ENCODE measurements at places on chromosomes 6 and 20. TPM values are rescaled to one million over a fixed set of nuclear protein-coding genes. Genes with fewer than 3 reads are reported as not detected.

The HTR1E gene
- total RNA-seq = not detected

The TFAP2D gene
- not detected for total RNA-seq

The GSTA3 gene
- total RNA-seq = 53.1 TPM

The GTSF1L gene
- not detected for total RNA-seq

The TNFRSF6B gene
- total RNA-seq = not detected

The KHDRBS2 gene
- total RNA-seq = 2.0 TPM

The TGM2 gene
- 41.9 TPM for total RNA-seq

The OR12D3 gene
- total RNA-seq = not detected

DNA sequence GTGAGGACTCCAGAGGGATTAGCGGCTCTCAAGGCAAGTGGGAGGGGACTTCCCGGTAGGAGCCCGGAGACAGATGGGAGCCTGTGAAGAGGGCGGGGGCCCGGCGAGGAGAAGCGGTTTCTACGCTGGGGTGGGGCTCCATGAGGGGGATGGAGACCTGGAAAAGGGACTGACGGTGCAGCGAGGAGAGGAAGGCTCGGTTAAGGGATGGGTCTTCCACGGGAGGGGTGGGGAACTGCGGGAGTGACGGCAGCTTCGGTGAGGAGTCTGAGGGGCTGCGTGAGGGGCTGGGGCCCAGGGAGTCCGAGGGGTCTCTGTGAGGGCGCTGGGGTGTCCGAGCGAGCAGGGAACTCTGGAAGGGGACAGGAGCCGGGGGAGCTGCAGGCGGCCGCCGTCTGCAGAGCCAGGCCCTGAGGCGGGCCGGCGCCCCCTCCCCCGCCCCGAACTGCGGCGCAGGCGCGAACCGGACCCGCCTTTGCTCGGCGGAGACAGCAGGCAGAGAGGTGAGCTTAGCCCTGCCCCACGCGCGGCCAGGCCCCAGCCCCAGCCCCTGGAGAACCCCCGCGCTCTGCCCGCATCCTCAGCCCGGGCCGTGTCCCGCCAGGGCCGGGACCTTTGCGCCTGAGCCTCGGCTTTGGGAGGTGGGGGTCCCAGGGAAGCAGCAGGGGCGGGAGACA, at the start of gene NRSN2:
Gene NRSN2 (plus strand): TSS at position 472 of the 677 bp plus-strand sequence. CDS start 2,533 bp downstream, outside the sequence.
- H3K36me3 ChIP-seq = no peaks in the 10 kb centered on the region
- peak within 1 kb of the TSS; percentile 79 for H3K27ac ChIP-seq
- DNase-seq = peak; percentile 76
- no peaks in the 10 kb centered on the region for H3K27me3 ChIP-seq
- peak within 1 kb of the TSS; percentile 73 for H3K4me3 ChIP-seq
- peaks cover 11% of the 10 kb centered on the region for H3K4me1 ChIP-seq

- peaks cover 6% of the 10 kb centered on the region for H3K4me1 ChIP-seq
- H3K27ac ChIP-seq = no peak overlapping the region
- H3K27me3 ChIP-seq = no peaks in the 10 kb centered on the region
- H3K4me3 ChIP-seq = no peak overlapping the region
- no peaks in the 10 kb centered on the region for H3K36me3 ChIP-seq
- peak; percentile 60 for DNase-seq
These were observed 206.9 kb downstream of the IBTK start for GRCh38 chr6:82040405-82041221.

DNA sequence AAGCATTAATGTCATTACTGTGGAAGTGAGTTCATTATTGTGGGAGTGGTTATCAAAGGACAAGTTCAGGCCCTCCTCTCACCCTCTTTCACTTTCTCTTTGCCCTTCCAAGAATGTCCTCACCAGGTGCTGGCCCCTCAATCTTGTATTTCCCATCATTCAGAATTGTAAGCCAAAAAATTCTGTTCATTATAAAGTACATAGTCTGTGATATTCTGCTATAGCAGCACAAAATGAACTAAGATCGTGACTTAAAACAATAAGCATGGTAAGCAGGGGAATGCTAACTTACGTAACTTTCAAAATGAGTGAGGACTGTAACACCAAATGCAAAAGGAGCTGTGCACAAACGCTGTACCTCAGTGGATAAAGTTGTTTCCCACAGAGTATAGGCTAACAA, 515.7 kb upstream of the BTBD3 start:
- no peaks in the 10 kb centered on the region for H3K36me3 ChIP-seq
- no peaks in the 10 kb centered on the region for H3K4me1 ChIP-seq
- H3K4me3 ChIP-seq = no peak overlapping the region

DNA sequence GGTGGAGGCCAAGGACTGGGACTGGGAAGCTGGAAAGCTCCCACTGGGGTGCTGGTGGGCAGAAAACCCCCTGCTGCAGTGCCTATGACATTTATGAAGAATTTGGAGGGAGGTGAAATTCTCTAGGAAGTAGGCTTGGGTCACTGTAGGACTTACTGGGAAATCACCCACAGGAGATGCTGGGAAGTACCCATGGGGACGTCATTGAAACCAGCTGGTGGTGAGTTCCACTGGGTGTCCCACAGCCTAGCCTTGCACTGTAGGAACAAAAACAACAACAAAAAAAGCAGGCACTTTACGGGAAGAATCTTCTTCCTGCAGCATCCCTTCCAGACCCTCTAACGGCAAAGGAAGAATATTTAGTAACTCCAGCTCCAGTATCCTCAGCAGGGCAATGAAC, 26.2 kb downstream of the VIP start:
- no peaks in the 10 kb centered on the region for H3K27me3 ChIP-seq
- H3K27ac ChIP-seq = no peak overlapping the region
- no peak for DNase-seq
- no peaks in the 10 kb centered on the region for H3K4me1 ChIP-seq
- H3K36me3 ChIP-seq = no peaks in the 10 kb centered on the region

DNA sequence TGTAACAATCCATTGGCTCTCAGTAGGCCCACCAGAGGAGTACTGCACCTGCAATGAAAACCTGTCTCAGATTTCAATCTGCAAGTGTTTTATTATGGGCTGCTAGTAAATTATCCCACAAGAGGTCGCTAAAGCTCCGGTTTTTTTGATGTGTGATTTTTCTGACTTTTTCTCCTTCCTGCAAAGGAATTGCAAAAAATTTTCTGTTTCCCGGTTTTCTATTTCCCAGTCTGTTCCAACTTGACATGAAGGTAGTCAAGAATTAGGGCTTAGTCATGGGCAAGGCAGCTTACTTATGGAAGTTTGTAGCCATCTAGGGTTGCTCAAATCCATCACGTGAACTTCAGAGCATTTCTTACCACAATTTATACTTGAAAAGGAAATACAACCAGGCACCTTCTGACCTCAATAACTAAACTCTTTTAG, 38.5 kb upstream of the AHI1 start:
- DNase-seq = no peak
- H3K4me1 ChIP-seq = no peaks in the 10 kb centered on the region
- H3K27ac ChIP-seq = no peak overlapping the region
- no peak overlapping the region for H3K4me3 ChIP-seq
- no peaks in the 10 kb centered on the region for H3K36me3 ChIP-seq
- H3K27me3 ChIP-seq = no peaks in the 10 kb centered on the region

GRCh38 chr6:37242429-37243052, 15.0 kb upstream of the TBC1D22B start:
- H3K4me3 ChIP-seq = no peak overlapping the region
- H3K27me3 ChIP-seq = no peaks in the 10 kb centered on the region
- peaks cover 24% of the 10 kb centered on the region for H3K4me1 ChIP-seq
- peak; percentile 67 for DNase-seq
- H3K27ac ChIP-seq = peak overlapping the region; percentile 88

DNA sequence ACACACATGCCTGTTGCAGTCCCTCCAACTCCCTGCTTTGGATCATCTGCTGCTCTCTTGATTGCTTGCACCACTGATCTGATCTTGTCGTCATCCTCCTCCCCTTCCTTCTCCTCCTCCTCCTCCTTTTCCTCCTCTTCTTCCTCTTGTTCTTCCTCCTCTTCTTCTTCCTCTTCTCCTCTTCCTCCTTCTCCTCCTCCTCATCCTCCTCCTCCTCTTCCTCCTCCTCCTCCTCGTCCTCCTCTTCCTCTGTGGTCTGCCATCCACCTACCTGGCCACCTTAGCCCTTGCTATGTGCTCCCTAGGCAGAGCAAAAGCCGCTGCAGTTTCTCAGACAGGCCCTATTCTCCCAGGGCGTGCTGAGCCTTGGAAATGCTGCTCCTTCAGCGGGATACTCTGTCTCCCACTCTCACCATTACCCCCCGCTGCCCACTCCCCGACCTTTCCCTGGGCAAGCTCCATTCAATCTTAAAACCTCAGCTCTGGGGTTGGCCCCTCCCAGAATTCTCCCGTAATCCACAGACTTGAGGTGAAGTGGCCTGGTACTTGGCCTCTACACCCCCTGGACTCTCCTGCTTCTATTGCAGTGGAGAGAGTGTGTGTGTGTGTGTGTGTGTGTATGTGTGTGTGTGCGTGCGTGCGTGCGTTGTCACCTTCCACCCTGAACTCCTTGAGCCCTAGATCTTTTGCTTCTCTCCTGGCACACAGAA, 105.0 kb downstream of the SASH1 start:
- H3K36me3 ChIP-seq = no peaks in the 10 kb centered on the region
- DNase-seq = no peak
- no peaks in the 10 kb centered on the region for H3K27me3 ChIP-seq
- no peak overlapping the region for H3K27ac ChIP-seq

GRCh38 chr6:37624606-37625574, 72.8 kb downstream of the MDGA1 start:
- no peak overlapping the region for H3K4me3 ChIP-seq
- H3K27me3 ChIP-seq = peaks cover 5% of the 10 kb centered on the region
- H3K36me3 ChIP-seq = no peaks in the 10 kb centered on the region
- peak; percentile 67 for DNase-seq
- no peak overlapping the region for H3K27ac ChIP-seq
- H3K4me1 ChIP-seq = peaks cover 8% of the 10 kb centered on the region

DNA sequence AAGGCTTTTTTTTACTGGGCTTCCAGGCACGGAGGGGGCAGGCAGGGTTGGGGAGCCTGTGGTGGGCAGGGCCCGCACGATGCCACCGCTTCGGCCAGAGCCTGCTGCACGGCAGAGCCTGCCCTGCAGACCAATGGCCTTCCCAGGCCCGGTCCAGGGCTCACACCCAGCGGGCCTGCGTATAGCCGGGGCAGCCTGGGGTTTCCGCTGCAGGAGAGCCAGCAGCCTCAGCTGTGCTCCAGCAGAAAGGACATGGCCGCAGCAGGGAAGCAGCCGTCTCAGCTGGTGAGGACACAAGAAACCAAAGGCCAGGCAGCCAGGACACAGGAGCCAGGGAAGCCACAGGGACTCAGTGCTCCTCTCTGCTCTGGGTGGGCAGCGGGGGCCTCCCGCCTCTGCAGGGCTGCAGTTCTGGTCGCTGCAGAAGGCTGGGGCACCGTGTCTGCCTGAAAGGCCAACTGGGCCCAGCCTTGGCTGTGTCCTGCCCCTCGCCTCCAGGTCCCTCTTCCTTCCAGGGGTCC, 90.6 kb downstream of the TTLL2 start:
- H3K36me3 ChIP-seq = no peaks in the 10 kb centered on the region
- H3K27me3 ChIP-seq = peaks cover 3% of the 10 kb centered on the region
- DNase-seq = no peak
- H3K4me3 ChIP-seq = no peak overlapping the region

GRCh38 chr6:80010288-80010687, 5.8 kb downstream of the TTK start:
- H3K36me3 ChIP-seq = no peaks in the 10 kb centered on the region
- no peak for DNase-seq
- H3K27ac ChIP-seq = no peak overlapping the region
- H3K27me3 ChIP-seq = no peaks in the 10 kb centered on the region
- no peak overlapping the region for H3K4me3 ChIP-seq
- no peaks in the 10 kb centered on the region for H3K4me1 ChIP-seq

DNA sequence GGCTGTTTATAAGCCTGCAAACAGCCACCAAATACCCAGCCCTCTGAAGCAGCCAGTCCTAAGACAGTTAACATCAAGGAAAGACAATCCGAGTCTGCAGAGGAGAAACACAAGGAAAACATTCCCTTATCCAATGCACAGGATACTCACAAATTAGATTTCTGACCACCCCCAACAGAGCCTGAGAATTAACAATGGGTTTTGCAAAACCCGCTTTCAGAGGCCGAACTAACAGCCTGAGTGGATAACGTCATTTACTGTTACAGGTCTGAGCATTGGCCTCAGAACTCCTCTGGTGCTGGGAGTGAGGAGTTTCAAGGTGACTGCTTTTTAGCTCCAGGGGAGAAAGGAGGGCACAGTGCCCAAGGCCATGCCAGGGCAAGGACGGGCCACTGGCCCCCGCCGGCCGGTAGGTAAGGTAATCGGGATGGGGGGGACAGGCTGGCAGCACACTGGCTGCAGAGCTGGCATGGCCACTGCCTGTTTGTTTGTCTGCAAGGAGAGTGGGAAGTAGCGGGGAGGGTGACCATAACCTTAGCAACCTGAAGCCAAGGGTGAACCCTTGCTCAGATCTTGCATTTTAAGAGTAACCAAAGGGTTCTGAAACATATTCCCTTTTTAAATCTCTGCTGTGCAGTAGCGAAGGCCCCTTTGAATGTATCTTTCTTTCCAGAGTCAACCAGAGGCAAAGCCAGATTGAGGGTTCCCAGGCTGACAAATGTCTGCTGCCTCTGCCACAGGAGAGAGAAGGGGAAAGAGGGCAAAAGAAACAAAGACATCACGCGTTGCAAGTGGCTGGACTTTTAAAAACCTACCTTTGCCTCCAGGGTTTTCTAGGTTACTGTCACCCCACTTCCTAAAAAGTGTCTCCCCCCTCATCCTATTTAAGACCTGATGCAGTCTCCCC, 3.9 kb downstream of the ZMYND8 start:
- H3K4me3 ChIP-seq = no peak overlapping the region
- H3K27ac ChIP-seq = peak overlapping the region; percentile 95
- no peaks in the 10 kb centered on the region for H3K27me3 ChIP-seq
- no peaks in the 10 kb centered on the region for H3K36me3 ChIP-seq

DNA sequence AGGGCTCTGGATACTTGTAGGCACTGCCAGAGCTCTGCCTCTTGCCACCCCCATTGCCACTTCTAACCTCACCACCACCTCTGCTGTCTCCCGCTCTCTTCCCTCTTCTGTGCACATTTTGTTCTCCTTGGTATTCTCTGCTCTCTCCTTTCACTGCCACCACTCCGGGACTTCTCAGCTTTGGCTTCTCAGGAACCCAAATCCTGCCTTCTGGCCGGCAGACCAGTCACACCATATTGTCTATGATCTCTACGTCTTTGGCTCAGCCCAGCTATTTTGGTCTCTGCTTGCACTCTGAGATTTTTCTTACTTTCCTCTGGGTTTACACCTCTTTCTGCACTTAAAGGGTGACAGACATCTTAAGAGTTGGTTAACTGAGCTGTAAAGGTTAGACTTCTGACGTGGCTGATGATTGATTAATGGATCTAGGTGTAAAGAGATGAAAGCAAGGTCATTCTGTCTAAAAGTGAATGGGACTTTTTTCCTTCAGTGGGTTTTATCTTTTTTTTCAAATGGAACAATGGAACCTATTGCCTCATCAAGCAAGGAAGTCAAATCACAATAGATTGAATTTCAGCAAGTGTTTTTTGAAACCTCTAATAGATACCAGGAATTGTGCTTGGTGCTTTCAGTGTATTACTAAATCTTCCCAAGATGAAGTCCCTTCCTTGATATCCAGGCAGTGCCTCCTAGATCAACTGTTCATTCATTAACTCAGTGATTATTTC, 13.8 kb downstream of the MMP24 start:
- DNase-seq = no peak
- no peak overlapping the region for H3K27ac ChIP-seq
- no peaks in the 10 kb centered on the region for H3K4me1 ChIP-seq
- H3K4me3 ChIP-seq = no peak overlapping the region
- H3K36me3 ChIP-seq = no peaks in the 10 kb centered on the region
- H3K27me3 ChIP-seq = no peaks in the 10 kb centered on the region

All from adrenal gland (tissue), 19 donors.